Epithelial cell of esophagus (primary cell): ENCODE measurements at places on chromosomes 11 and 22.

DNA sequence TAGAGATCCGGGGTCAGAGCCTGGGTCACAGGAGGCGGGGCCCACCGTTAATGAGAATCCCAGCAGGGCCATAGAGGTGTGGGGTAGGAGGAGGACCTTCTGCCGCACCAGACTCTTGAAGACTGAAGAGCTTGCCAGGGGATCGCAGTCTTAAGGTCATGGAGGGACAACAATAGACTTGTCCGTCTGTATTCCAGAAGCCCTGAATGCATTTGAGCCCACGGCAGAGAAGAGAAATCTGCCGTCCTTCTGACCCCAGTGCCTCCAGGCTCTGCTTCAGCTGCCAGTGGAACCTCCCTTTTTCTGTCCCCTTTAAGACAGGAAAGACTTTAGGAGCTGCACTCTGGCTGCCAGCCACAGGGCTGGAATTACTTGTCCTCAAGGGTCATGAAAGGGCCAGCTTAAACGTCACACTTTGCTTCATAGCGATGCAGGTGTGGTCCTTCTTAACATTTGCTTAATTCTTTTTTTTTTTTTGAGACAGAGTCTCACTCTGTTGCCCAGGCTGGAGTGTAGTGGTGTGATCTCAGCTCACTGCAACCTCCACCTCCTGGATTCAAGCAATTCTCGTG, 15.5 kb upstream of the ST3GAL4 start:
- DNase-seq, result no peak

DNA sequence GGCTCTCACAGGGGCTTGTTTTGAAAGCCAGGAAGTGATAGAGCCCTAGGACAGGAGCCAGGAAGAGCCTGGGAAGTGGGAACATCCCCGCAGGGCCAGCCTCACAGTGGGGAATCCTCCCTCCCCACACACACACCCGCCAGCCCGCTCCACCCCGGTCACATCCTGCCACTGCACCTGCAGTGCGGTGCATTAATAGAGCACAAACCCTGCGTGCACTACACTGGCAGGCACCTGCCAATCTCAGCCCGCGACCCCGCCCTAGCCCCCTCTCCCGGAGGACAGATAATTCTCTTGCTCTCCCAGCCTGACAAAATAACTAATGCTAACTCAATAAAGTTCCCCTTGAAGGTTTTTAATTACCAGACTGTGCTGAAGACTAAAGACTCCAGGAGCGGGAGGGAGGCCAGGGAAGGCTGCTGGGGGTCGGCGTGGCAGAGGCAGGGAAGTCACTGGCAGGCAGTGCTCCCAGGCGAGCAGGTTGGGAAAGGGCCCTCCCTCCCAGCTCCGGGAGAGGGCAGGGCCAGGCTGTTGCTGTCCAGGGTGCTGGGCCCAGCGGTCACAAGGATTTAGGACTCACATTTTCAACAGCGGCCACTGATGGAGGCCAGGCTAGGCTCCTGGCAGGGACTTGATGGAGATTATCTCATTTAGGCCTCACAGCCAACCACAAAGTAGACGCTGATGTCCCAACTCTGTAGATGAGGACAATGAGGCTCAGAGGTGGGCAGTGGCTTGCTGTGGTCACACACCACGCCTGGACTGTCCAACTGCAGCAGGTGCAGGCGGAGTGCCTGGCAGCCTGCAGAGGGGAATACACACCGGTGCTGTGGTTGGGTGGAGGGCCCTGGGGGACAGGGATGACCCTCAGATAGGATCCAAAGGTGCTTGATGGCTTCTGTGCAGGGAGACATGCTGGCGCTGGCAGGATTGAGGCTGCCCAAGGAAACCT, 23.9 kb upstream of the TCF20 start:
- DNase-seq, result peak; percentile 68

GRCh38 chr11:21909145-21909544, 283.7 kb upstream of the ANO5 start:
- peak; percentile 1 for DNase-seq

GRCh38 chr11:61964058-61964665, 3.3 kb downstream of the FTH1 start:
- DNase-seq, result peak; percentile 30

DNA sequence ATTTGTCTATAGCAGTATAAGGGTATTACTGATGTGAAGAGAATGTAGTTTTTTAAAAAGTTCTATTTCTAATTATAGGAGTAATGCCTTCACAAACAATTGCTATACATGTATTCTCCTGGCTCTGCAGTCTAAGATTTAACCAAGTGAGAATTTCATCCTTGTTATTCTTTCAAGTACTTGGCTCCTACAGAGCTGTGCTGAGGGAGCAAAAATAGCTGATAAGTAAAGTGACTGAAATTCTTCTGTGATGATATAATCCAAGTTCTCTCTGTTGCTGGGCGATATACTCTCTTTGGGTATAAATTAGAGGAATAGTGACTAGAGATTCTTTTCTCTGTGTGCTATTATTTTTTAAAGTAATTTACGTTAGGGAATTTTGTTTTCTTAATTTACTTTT, 68.0 kb downstream of the PGR start:
- DNase-seq, result no peak

GRCh38 chr22:42061041-42061440, 9.6 kb downstream of the NAGA start:
- no peak for DNase-seq

DNA sequence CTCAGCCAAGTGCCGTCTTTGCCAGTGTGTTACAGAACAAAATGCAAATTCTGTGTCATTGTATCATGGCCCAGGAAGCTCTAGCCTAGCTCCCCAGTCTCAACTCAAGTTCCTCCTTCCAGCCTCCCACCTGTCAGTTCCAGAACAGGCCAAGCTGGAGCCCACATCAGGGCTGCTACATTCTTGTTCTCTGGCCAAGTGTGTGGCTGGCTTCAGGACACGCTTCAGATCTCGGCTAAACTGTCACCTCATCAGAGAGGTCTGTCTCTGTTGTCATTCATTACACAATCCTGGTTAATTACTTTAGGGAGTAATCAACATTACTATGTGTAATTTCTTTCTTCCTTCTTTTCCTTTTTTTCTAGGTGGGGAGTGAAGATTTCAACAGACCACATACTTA, 347.0 kb upstream of the SYN3 start:
- DNase-seq, result no peak

GRCh38 chr11:12110714-12111548, 541 bp downstream of the MICAL2 start:
- DNase-seq, result no peak

- no peak for DNase-seq
These were observed 9.8 kb upstream of the FUT4 start for GRCh38 chr11:94533696-94534630.

DNA sequence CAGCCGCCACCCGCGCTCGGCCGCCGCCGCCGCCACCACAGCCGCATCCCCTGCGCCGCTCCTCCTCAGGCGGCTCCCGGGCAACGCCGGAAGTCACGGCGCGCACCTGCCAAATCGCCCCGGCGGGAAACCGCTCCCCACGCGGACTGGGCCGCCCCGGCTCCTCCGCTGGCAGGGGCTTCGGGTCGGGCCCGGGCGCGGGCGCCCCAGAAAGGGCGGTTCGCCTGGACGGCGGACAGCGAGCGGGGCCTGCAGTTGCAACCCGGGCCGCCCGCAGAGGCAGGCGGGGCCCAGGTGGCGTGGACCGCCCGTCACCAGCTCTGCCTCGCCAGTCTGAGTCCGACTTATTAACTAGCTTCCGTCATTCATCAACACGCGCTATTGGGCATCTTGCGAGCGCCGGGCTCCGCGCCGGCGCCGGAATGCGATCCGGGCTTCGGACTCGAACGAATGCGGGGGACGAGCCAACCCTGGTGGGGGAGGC, at the start of gene HIRA:
Gene HIRA (minus strand): TSS at position 85 of the 484 bp plus-strand sequence. CDS start 257 bp downstream, outside the sequence.
- DNase-seq, result peak; percentile 83

DNA sequence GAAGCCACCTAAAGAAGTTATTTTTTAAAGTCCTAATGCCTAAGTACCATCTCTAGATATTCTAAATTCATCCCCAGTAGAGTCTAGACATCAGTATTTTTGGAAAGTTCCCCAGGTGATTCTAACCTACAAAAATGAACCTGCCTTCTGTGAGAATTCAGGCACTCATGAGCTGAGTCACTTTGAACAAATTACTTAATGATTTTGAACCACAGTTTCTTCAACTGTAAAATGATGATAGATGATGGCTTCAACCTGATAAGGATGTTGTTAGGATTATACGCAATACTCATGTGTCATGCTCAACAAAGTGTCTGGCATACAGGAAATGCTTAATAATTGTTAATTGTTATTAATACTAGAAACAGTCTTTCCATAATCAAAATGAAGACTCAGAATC, 82.8 kb upstream of the OR5AK2 start:
- DNase-seq, result peak; percentile 88

DNA sequence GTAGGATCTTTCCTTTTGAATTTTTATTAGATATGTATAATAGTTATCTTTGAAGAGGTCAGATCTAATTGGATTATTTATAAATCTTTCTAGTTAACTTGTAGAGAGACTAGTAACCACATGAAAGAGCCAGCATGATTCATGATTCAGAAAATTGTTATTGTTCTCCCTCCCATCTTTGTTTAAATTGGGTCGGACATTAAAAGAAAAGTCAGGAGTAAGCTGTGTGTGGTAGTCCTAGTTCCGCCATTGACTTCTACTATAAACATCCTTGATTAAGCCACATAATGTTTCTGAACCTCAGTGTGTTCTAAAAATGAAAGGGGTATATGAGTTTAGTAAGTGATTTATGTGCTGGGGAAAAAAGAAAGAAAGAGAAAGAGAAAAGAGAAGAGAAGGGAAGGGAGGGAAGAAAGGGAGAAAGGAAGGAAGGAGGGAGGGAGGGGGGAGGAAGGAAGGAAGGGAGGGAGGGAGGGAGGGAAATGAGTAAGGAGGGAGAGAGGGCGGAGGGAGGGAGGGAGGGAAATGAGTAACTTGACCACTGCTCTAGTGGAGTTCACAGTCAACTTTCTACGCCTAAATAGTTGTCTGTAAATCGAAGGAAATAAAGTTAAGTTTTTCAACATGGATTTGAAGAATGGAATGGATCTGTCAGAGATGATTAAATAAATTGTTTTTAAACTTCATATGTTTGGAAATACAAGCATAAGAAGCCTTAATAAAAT, 32.9 kb downstream of the SIK2 start:
- DNase-seq, result peak; percentile 26

DNA sequence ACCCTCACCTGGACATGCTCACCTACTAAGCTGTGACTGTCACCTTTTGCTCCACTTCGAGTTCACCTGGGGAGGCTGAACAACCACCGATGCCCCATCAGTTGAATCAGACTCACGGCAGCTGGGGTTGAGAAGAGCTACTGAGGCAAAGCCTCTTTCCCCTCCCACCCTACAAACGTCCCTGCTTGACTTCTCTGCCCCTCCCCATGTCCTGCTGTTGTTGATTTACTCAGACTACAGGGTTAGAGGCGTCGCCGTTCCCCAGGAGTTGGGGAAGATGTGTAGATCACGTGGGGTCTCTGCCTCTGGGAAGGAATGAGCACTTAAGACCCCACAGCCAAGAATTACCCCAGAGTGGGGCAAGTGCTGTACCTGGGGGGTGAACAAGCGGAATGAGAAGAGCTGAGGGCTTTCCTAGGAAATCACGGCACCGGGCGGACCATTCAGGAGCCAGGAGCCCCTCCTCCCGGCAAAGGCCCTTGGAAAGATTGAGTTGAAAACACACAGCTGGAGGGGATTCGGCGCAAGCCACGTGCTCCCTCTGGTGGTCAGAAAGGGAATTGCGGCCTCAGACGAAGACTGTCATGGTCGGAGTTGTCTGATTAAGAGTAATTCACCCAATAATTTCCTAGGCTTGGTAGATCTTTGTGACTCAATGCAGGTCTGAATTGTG, 7.0 kb downstream of the FXYD2 start:
- DNase-seq, result peak; percentile 65

DNA sequence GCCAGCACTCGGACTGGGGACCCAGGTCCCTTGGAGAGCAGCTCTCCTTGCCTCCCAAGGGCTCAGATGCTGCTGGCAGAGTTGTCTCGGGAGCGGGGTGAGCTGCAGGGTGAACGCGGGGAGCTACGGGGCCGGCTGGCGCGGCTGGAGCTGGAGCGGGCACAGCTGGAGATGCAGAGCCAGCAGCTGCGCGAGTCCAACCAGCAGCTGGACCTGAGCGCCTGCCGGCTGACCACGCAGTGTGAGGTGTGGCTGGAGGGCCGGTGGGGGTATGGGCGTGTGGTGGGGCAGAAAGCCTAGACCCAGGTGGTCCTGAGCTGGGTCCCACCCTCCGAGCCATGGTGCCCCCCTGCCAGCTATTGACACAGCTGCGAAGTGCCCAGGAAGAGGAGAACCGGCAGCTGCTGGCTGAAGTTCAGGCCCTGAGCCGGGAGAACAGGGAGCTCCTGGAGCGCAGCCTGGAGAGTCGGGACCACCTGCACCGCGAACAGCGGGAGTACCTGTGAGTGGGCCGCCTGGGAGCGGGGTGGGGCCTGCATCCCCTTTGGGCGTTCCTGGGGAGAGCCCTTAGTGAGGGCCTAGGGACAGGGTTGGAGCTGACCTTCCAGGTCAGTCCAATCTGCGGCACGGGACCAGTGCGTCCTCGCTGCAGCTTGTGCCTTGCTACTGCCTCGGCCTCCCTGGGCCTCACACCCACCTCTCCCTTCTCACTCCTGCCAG, 5.8 kb upstream of the RPS6KA4 start:
- no peak for DNase-seq
